Stimulated activated CD4-positive, alpha-beta T cell treated with anti-CD3 and anti-CD28 coated beads, Interleukin-12 subunit alpha, Interleukin-12 subunit beta, amount 100 ng/mL, for 24 hours (primary cell): ENCODE measurements at places on chromosomes 3 and 15.

DNA sequence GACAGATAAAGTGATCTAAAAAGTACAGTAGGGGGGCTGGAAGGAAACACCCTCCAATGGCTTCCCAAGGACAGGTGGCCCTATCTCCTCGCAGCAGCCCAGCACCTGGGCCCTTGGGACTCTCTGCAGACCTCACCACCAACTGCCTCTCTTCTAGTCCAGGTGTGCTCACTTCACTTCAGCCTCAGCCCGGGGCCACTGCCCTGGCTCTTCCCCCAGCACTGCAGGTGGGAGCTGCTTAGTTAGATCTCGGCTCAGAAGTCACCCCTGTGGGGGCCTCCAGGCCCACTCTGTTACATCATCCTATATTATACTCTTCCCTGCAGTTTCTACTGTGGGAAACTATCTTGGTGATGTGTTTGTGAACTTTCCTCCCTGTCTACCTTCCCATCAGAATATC, 2.0 kb downstream of the KLF15 start:
- no peak for DNase-seq

DNA sequence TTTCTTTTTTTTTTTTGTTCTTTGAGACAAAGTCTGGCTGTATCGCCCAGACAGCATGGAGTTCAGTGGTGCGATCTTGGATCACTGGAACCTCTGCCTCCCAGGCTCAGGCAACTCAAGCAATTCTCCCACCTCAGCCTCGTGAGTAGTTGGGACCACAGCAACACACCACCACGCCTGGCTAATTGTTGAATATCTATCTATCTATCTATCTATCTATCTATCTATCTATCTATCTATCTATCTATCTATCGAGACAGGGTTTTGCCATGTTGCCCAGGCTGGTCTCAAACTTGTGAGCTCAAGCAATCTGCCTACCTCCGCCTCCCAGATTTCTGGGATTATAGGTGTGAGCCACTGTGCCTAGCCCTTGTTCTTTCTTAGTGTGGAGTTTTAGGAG, 143.3 kb upstream of the DPH6 start:
- no peak for DNase-seq

GRCh38 chr15:85642065-85642692, 152.5 kb downstream of the KLHL25 start:
- DNase-seq, result no peak

- DNase-seq, result no peak
These were observed 302.9 kb upstream of the LRRFIP2 start for GRCh38 chr3:37477275-37477674.

- peak; percentile 3 for DNase-seq
These were observed 95.7 kb downstream of the NEDD4 start for GRCh38 chr15:55897560-55898336.

DNA sequence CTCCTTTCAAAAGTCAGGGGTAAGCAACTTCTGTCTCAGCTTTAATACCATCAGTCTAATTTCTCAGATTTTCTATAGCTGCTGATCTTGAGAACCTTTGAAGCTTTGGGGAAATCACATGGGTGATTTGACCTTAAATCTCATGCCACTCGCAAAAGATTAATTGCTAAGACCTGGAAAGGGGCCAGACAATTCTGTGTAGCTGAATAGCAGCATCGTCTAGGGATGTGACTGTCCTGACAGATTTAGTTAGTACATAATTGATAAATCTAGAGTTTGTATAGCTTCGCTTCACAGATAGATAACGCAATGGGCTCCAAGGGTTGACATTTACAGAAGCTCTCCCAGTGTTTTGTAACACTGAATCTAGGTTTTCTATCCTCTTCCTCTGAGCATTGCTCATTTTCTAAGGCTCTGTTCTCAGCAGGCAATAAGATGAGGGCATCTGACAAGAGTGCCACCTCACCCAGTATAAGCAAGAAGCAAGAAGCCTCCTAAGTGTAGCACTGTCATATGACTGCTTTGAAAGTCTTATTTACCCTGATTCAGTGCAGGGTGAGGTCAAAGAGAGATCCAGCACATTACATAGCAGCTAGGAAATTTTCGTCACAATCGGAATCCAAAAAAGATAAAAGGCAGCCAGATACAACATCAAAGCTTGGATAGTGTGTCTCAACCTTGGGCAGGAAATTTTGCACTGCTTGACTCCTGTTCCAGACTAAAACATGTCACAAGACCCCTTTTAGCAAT, 47.7 kb upstream of the DUT start:
- no peak for DNase-seq

DNA sequence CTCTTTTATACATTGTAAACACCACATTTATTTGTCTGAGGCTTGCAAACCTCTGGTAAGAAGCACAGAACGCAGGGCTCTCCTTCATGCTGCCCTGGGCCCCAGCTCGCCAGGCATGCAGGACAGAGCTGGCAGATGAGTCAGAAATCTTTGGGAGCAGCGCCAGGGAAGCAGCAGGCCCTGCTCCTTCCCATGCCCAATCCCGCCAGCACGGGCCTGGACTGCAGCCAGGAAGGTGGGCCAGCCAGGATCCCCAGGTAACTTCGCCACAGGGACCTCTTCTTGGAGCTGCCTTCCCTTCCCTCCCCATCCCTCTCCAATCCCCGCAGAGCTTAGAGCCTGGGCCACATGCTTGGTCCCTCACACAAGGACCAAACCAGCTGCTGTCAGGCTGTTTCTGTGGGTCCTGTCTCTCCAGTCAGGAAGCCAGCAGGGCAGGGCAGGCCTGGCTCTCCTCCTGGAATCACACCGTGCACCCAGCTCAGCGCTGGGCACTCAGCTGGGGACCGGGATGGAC, 8.8 kb downstream of the STOML1 start:
- no peak for DNase-seq

DNA sequence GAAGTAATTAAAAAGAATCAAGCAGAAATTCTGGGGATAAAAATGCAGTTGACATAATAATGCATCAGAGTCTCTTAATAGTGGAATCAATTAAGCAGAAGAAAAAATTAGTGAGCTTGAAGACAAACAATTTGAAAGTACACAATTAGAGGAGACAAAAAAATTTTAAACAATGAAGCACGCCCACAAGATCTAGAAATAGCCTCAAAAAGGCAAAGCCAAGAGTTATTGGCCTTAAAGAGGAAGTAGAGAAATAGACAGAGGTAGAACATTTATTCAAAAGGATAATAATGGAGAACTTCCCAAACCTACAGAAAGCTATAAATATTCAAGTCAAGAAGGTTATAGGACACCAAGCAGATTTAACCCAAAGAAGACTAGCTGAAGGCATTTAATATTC, 113.3 kb downstream of the TBC1D2B start:
- DNase-seq, result no peak

DNA sequence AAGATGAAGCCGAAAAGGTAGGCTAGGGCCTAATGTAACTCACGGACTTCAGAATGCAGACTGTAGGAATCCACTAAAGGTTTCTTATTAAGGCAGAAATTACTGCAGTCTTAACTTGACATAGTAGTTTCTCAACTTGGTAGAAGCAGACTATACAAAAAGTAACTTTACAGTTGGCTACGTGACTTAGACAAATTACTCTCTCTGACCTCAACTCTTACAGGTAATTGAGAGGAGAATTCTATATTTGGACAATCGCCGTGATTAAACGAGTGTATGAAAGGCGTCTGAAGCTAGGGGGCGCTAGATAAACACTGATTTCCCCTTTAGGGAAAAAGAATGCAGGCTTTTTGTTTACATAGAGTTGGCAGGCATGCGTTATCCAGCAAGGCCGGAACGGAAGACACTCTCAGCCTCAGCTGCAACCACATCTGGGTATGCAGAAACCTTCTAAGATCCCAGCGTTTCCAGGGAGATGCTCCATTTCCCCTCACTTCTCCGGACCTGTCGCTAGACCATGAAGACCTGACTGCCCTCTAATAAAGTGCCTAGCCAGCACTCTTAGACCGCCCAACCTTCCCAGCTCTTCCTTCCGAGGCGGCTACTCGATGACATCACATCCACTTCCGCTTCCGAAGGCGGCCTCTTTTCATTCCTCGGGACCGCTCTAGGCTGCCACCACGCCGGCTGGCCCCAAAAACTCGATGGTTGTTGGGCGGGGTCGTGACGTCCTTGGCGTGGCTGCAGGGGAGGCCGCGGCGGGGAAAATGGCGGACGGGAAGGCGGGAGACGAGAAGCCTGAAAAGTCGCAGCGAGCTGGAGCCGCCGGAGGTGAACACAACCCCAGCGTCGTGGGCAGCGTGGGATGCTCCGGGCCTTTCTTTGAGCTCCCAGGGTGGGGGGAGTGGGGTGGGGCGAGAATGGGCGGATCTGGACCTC, at the start of gene PCNP:
Gene PCNP, plus strand, starts transcription at position 732 of the 939 bp plus-strand sequence. Its CDS starts 36 bp downstream, at position 768.
- DNase-seq, result peak; percentile 99
